Immature natural killer cell (primary cell): ENCODE measurements at places on chromosomes 16 and 17.
A peak's percentile ranks its signal among the peaks of the same experiment; 100 is the strongest.

DNA sequence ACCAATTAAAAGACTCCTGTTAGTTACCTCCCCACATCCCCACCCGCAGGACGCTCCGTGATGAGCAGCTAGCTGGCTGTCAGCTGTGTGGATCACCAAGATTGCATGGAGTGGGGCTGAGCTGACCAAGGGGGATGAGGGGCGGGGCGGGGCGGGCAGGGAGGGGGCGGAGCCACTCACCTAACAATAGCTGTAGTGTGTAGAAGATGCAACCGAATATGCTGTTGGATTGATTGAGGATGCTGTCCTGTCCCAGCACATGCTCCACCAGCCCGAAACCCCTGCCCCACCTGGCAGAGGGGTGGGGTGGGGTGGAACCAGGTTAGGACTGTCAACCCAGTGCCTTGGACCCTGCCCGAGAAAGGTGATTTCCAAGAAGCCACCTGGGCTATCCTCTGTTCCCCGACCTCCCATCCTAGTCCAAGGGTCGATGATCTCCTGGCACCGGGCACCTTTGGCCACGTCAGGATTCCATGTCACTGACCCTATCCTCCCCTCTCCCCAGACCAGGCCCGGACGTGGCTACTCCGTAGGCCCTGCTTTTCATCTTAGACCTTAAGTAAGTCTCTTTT, 1.4 kb downstream of the VKORC1 start:
- no peak overlapping the region for H3K27ac ChIP-seq
- no peak for DNase-seq
- H3K4me1 ChIP-seq, result peaks cover 22% of the 10 kb centered on the region
- peaks cover 12% of the 10 kb centered on the region for H3K27me3 ChIP-seq
- H3K36me3 ChIP-seq, result no peaks in the 10 kb centered on the region

- no peaks in the 10 kb centered on the region for H3K36me3 ChIP-seq
- peak overlapping the region; percentile 88 for H3K27ac ChIP-seq
- DNase-seq, result peak; percentile 1
- H3K4me3 ChIP-seq, result peak overlapping the region; percentile 92
- H3K27me3 ChIP-seq, result peaks cover 2% of the 10 kb centered on the region
Measured at GRCh38 chr17:28811651-28812090, 30.9 kb downstream of the FAM222B start.

GRCh38 chr16:67672739-67673662, 6.4 kb downstream of the C16orf86 start:
- no peaks in the 10 kb centered on the region for H3K36me3 ChIP-seq
- H3K4me3 ChIP-seq, result no peak overlapping the region
- no peak overlapping the region for H3K27ac ChIP-seq
- DNase-seq, result peak; percentile 30
- H3K27me3 ChIP-seq, result no peaks in the 10 kb centered on the region

DNA sequence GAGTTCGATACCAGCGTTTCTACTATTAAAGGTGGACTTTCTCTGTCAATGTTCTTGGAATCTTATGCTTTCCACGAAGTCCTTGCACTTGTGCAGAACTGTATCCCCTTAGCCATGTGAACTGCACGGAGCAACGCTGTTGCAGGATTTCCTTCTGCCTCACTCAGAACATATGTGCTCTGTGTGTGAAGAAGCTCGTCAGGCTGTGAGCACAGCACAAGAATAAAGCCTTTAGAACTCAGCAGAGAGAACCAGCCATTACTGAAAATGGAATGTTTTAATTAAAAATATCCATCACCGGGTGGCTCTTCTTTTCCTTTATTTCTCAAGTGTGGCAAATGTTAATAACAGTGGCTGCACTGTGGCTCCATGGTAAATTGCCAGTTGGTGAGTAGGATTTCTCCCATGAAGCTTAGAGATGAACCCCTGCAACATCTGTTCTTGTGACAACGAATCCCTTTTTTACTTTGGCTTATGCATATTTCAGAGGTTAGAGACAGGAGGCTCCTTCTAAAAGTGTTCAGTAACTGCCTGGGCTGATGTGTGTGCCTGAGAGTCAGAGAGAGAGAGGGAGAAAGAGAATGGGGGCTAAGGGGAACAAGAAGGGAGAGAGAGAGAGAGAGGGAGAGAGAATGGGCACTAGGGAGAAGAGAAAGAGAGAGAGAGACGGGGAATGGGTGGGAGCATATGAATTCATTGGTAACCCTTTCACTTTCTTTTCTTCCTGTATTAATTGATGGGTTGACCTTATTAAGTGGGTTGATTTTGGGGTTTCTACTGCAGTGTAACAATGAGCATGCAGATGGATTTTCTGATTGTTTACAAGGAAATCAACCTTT, 50.0 kb downstream of the RPTOR start:
- peaks cover 52% of the 10 kb centered on the region for H3K4me1 ChIP-seq
- H3K27me3 ChIP-seq, result no peaks in the 10 kb centered on the region
- no peaks in the 10 kb centered on the region for H3K36me3 ChIP-seq
- no peak overlapping the region for H3K27ac ChIP-seq

DNA sequence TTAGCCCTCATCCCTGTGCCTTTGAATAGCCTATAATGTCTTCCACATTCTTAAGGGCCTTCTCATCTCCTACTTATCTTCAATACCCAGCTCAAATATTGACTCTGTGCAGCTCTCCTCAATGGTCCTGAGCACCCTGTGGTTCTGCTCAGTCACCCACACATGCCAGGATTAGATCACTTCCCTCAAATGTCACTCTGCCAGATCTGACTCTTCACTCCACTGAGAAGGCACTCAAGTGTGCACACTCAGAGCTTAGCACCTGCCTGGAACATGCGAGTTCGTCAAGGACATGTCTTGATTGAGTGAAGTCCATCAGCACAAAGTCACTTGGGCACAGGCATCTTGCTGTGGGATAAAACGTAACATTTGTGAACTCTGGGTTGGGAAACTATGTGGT, 404.8 kb downstream of the CDH13 start:
- no peaks in the 10 kb centered on the region for H3K36me3 ChIP-seq
- no peak overlapping the region for H3K27ac ChIP-seq
- peaks cover 2% of the 10 kb centered on the region for H3K27me3 ChIP-seq
- no peak for DNase-seq
- H3K4me1 ChIP-seq, result peaks cover 5% of the 10 kb centered on the region

GRCh38 chr16:58661199-58661830, 23.3 kb downstream of the SLC38A7 start:
- no peaks in the 10 kb centered on the region for H3K4me1 ChIP-seq
- H3K27ac ChIP-seq, result no peak overlapping the region
- H3K27me3 ChIP-seq, result peaks cover 4% of the 10 kb centered on the region
- peak; percentile 23 for DNase-seq
- H3K36me3 ChIP-seq, result no peaks in the 10 kb centered on the region
- no peak overlapping the region for H3K4me3 ChIP-seq

DNA sequence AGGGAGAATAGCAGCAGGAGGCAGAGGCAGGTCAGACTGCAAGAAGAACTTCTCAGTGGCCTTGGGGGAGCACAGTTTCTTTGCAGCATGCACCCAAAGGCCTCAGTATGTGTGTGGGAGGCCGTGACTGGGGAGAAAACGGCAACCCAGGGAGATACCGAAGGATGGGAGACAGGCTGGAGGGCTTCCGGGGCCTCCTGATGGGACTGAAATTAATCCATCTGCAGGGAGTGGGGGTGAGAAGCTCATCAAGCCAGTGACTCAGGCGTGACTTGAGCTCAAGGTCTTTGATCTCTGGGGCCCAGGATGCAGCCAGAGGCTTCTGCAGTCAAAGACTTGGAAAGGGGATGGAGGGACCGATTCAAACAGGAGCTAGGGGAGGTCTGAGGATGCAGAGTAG, 5.1 kb upstream of the C17orf113 start:
- H3K27me3 ChIP-seq, result peaks cover 6% of the 10 kb centered on the region
- peaks cover 5% of the 10 kb centered on the region for H3K4me1 ChIP-seq
- H3K36me3 ChIP-seq, result no peaks in the 10 kb centered on the region
- DNase-seq, result no peak
- H3K4me3 ChIP-seq, result no peak overlapping the region
- no peak overlapping the region for H3K27ac ChIP-seq

GRCh38 chr17:64741038-64741641, 79.0 kb upstream of the SMURF2 start:
- no peak overlapping the region for H3K27ac ChIP-seq
- no peaks in the 10 kb centered on the region for H3K36me3 ChIP-seq
- peaks cover 1% of the 10 kb centered on the region for H3K27me3 ChIP-seq
- peaks cover 16% of the 10 kb centered on the region for H3K4me1 ChIP-seq

DNA sequence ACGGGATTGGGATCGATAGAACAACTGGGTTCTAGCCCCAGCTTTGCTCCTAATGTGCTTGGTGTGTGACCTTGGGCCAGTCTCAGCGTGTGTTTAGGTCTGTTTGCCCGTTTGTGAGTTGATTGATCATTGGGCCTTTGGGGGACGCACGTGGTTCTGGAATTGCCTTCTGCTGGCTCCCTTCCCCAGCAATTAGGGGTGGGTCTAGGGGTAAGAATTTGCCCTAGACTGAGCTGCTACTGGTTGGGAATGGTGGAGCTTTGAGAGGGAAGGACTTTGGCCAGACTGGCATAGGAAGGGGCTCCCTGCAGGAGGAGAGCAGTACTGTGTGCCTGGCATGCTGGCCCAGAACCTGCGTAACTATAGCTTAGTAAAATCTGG, 1.5 kb downstream of the SPNS2 start:
- peak overlapping the region; percentile 84 for H3K4me3 ChIP-seq
- no peaks in the 10 kb centered on the region for H3K36me3 ChIP-seq
- no peak overlapping the region for H3K27ac ChIP-seq

- H3K27ac ChIP-seq, result no peak overlapping the region
- H3K4me3 ChIP-seq, result no peak overlapping the region
- H3K4me1 ChIP-seq, result no peaks in the 10 kb centered on the region
- no peaks in the 10 kb centered on the region for H3K36me3 ChIP-seq
- no peaks in the 10 kb centered on the region for H3K27me3 ChIP-seq
Measured at GRCh38 chr17:55931446-55931845, 180.6 kb downstream of the PCTP start.

DNA sequence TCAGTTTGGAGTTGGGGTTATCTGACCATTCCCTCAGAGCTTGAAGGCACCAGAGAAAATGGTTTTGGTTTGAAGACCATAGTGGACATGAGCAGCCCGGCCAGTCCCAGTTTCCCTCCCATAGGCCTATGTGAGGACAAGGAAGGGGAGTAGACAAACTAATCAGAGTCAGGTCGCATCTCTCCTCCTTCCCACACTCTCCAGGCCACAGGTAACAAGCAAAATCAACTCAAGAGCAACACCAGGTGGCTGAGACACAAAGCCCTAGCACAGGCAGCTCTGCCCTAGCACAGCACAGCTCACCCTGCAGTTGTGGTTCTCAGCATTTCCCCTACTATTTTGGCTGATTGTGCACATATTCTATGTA, 7.2 kb downstream of the SUPT4H1 start:
- H3K27me3 ChIP-seq, result peaks cover 11% of the 10 kb centered on the region
- peaks cover 99% of the 10 kb centered on the region for H3K4me1 ChIP-seq
- peak overlapping the region; percentile 80 for H3K4me3 ChIP-seq
- H3K27ac ChIP-seq, result peak overlapping the region; percentile 97

DNA sequence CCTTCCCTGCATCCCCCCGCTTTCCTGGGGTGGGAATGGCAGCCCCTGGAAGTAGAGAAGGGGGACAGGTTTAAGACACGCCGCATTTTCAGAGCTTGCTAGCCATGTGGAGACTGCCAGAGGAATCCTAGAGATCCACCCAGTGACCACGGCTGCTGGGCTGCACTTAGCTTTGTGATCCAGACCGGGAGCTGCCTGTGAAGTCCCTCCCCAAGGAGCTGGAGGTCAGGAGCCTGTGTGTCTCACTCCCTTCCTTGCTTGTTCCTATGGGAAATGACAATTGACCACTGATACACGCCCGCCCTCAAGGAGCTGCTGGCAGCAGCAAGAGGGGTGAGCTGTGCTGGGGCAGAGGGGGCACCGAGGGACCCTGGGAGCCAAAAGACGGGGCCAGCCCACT, 73.7 kb downstream of the SREBF1 start:
- H3K4me1 ChIP-seq, result peaks cover 68% of the 10 kb centered on the region
- H3K36me3 ChIP-seq, result no peaks in the 10 kb centered on the region
- H3K27ac ChIP-seq, result peak overlapping the region; percentile 83
- no peak overlapping the region for H3K4me3 ChIP-seq

- H3K4me3 ChIP-seq, result peak overlapping the region; percentile 100
- H3K27ac ChIP-seq, result no peak overlapping the region
- peaks cover 2% of the 10 kb centered on the region for H3K27me3 ChIP-seq
- no peak for DNase-seq
- peaks cover 22% of the 10 kb centered on the region for H3K4me1 ChIP-seq
Measured at GRCh38 chr17:3635474-3636153, 436 bp downstream of the SHPK start.

GRCh38 chr17:57485566-57485865, 229.2 kb downstream of the MSI2 start:
- H3K27ac ChIP-seq, result no peak overlapping the region
- H3K4me3 ChIP-seq, result peak overlapping the region; percentile 20
- peaks cover 13% of the 10 kb centered on the region for H3K36me3 ChIP-seq
- H3K4me1 ChIP-seq, result peaks cover 46% of the 10 kb centered on the region
- DNase-seq, result no peak
- peaks cover 7% of the 10 kb centered on the region for H3K27me3 ChIP-seq

- no peak for DNase-seq
- H3K36me3 ChIP-seq, result peaks cover 17% of the 10 kb centered on the region
- no peaks in the 10 kb centered on the region for H3K4me1 ChIP-seq
Measured at GRCh38 chr17:55177159-55177854, 87.5 kb upstream of the HLF start.

DNA sequence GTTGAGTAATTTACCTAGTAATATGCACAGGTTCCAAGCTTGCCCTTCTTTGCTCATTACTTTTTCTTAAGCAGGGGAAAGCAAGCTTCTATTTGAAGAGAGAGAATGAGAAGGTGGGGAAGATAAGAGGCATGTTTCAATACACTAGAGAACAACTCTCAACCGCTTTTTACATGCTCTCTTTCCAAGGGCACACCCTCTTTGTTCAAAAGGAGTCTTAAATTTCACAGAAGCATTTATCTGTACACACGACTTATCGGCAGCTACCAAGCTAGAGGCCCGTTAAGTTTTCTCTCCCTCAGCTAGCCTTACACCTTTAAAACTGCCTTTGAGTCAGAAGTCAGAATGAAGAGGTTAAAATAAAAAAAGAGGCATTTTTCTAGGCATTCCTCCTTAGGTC, 79.6 kb downstream of the STH start:
- H3K27me3 ChIP-seq, result no peaks in the 10 kb centered on the region
- H3K4me1 ChIP-seq, result peaks cover 79% of the 10 kb centered on the region
- H3K4me3 ChIP-seq, result no peak overlapping the region
- no peak overlapping the region for H3K27ac ChIP-seq

GRCh38 chr17:49967205-49967604, 1.8 kb upstream of the DLX4 start:
- no peak overlapping the region for H3K4me3 ChIP-seq
- DNase-seq, result no peak
- peaks cover 41% of the 10 kb centered on the region for H3K27me3 ChIP-seq
- H3K36me3 ChIP-seq, result no peaks in the 10 kb centered on the region
